MCF 10A (cell line): ENCODE measurements at places on chromosomes 2 and 18. TPM values are rescaled to one million over a fixed set of nuclear protein-coding genes. Genes with fewer than 3 reads are reported as not detected.

GRCh38 chr2:33313039-33313438, 163.4 kb upstream of the RASGRP3 start:
- no peaks in the 10 kb centered on the region for H3K27me3 ChIP-seq
- no peak overlapping the region for H3K27ac ChIP-seq
- H3K4me3 ChIP-seq = no peak overlapping the region
- peaks cover 6% of the 10 kb centered on the region for H3K4me1 ChIP-seq

Gene UGT1A7
- not detected in 2 replicates for total RNA-seq

Gene MGAT4A
- total RNA-seq = 3.7 and 4.6 TPM in 2 replicates

DNA sequence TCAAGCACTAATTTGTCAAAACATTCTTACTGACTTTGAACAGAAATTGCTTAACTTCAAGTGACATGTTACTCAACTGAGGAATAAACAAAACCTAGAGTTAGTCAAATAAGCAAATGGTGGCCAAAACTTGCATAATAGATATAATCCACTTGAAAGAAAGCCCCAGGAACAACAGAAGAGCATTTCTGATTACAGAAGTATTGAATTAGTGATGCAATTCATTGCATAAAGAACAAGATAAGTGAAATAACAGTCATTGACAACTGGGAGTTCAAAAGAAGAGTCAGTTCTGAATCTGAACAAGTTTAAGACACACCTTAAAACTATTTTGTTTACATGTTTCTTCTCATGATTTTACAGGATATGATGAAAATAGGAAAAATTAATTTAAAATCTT, 30.8 kb downstream of the COBLL1 start:
- no peaks in the 10 kb centered on the region for H3K36me3 ChIP-seq
- no peak overlapping the region for H3K27ac ChIP-seq
- DNase-seq = peak; percentile 63

- peaks cover 38% of the 10 kb centered on the region for H3K4me1 ChIP-seq
- peaks cover 6% of the 10 kb centered on the region for H3K36me3 ChIP-seq
- H3K27ac ChIP-seq = no peak overlapping the region
- H3K4me3 ChIP-seq = no peak overlapping the region
Measured at GRCh38 chr18:10928772-10929373, 220.5 kb downstream of the PIEZO2 start.

- DNase-seq = peak; percentile 56
- no peaks in the 10 kb centered on the region for H3K27me3 ChIP-seq
- H3K27ac ChIP-seq = peak overlapping the region; percentile 66
- peaks cover 22% of the 10 kb centered on the region for H3K4me1 ChIP-seq
- no peaks in the 10 kb centered on the region for H3K36me3 ChIP-seq
Measured at GRCh38 chr18:41073372-41073954, 881.6 kb upstream of the PIK3C3 start.

DNA sequence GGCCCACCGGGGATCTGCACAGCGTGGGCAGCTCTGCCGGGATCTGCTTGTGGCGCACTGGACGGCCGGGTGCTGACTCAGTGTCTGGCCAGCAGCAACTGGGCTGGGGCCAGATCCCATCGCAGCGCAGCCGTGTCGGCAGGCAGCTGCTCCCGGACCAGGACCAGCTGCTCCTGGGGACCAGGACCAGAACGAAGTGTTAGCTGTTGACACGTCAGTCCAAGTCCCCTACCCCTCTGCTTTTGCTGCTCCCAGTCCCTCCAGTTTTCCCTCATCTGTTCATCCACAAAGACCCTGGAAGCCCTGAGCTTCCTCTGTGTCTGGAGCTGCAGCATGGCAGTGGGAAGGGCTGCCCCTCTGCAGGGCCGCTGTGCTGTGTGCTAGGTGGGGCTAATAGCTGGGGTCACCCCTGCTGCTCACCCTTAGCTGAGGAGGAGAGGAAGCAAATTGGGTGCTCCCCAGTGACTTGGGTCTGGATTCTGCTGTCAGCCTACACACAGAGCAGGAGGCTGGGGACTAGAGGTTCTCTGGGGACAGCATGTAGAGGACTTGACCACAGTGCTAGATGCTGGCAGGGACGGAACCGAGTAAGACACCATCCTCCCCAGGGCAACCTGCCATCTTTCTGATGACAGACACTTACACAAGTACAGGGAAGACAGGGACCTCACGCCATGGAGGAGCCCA, 16.9 kb upstream of the KIF1A start:
- no peaks in the 10 kb centered on the region for H3K36me3 ChIP-seq
- no peak overlapping the region for H3K4me3 ChIP-seq
- peaks cover 47% of the 10 kb centered on the region for H3K27me3 ChIP-seq
- H3K4me1 ChIP-seq = no peaks in the 10 kb centered on the region
- H3K27ac ChIP-seq = no peak overlapping the region

DNA sequence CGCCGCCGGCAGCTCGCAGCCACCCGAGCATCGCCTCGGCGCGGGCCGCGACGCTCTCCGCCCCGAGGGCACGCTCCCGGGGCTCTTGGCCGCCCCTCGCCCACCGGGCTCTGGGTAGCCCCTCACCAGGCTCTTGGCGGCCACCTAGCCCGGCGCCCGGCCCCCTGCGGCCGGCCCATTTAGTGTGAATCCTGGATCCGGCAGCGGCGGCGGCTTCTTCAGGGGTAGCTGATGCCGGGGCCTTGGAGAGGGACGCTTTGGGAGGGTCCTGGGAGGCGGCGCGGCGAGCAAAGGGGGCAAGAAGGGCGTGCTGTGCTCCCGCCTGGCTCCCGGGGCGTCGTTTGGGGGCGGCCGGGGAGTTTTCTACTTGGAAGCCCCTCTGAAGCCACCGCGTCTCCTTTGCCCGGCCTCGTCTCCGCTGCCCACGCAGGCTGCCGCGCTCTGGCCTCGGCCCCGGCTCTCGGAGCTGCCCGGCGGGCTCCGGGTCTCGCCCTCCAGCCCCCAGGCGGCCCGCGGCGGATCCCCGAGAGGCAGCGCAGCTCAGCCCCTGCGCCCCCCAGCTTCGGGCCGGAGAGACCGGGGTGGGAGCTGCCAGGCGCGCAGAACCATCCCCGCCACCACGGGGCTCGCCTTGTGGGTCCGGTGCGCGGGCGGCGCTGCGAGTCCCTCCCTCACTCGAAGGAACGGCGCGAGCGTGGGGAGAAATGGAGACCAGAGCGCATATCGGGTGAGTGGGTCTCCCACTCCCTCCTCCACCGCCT, 509 bp downstream of the PIEZO2 start:
- H3K27me3 ChIP-seq = peaks cover 54% of the 10 kb centered on the region
- DNase-seq = no peak
- H3K27ac ChIP-seq = no peak overlapping the region
- H3K4me1 ChIP-seq = no peaks in the 10 kb centered on the region
- H3K36me3 ChIP-seq = no peaks in the 10 kb centered on the region

DNA sequence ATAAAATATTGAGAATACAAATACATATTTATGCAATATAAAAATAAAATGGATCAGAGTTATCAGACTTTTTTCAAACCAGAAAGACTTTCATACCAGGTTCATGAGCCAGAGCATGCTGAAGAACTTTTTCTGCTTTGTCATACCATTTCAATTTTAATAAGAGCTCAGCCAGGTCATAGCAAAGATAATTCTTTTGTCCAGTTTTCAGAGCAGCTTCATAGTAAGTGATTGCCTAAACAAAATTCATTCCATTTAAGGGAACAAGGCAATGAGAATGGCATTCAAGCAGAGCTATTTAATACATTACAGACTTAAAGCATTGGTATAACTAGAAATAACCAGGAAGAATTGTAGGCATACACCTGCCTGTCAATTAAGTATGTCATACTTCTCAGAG, 42.3 kb downstream of the TTC21B start:
- peaks cover 24% of the 10 kb centered on the region for H3K36me3 ChIP-seq
- no peak overlapping the region for H3K4me3 ChIP-seq
- H3K27me3 ChIP-seq = no peaks in the 10 kb centered on the region
- no peak overlapping the region for H3K27ac ChIP-seq

DNA sequence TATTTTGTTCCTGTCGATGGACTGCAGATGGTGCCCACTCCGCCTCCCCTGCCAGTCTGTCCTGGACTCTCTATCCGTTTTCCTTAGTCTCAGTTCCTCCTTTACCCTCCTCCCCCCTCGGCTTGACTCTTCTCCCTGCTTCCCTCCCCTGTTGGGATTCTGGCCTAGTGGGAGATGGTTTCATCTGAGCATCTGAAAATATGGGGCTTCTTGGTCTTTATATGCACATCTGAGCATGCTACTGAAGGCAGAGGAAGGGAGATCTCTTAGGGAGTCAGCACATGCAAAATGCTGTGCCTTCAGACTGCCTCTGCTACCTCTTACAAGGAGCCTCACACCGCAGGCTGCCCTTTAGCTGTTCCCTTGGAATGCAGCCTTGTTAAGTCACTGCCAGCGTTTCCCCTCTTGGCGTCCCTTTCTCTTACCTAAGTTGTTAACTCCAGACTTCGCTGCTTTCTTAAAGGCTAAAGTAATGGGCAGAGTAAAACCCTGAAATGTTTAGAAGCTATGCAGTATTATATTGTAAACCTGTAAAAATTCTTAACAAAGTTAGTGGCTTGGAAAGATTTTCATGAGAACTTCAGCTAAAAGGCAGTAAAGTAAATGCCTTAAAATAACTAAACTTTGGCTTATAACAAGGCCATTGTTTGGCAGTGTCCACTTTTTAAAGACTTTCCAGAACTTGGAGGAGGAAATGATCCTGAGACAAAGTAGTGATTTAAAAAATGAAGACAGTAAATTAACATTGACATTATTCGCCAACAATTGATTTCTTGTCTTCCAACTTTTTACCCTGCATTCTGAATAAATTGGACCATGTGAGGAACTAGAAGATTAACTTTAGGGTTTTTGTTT, 49.8 kb downstream of the LDLRAD4 start:
- no peak for DNase-seq
- H3K36me3 ChIP-seq = no peaks in the 10 kb centered on the region
- no peak overlapping the region for H3K27ac ChIP-seq
- peaks cover 30% of the 10 kb centered on the region for H3K27me3 ChIP-seq

DNA sequence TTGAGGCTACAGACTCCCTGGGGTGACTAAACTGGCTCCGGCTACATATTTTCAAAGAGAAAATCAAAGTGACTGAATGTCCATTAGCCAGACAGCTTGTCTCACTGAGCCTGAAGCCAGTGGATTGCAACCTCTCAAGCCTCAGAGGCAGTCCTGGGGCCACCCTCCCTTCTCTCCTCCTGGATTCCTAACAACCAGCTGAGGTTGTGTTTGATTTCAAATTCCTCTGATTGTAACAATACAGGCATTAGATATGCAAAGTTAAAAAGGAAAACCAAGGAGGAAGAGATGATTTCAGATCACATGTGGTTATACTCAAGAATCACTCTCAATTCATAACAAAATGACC, 101.0 kb upstream of the LMAN1 start:
- no peaks in the 10 kb centered on the region for H3K27me3 ChIP-seq
- no peak overlapping the region for H3K4me3 ChIP-seq
- DNase-seq = no peak
- H3K36me3 ChIP-seq = no peaks in the 10 kb centered on the region
- H3K4me1 ChIP-seq = peaks cover 5% of the 10 kb centered on the region

GRCh38 chr2:191049728-191050639, 36.0 kb upstream of the STAT1 start:
- no peaks in the 10 kb centered on the region for H3K36me3 ChIP-seq
- no peak overlapping the region for H3K4me3 ChIP-seq
- H3K27me3 ChIP-seq = no peaks in the 10 kb centered on the region
- peak; percentile 64 for DNase-seq
- peaks cover 10% of the 10 kb centered on the region for H3K4me1 ChIP-seq

- H3K27me3 ChIP-seq = peaks cover 38% of the 10 kb centered on the region
- DNase-seq = no peak
- H3K27ac ChIP-seq = no peak overlapping the region
- H3K4me1 ChIP-seq = no peaks in the 10 kb centered on the region
Measured at GRCh38 chr18:37487400-37487867, 78.2 kb downstream of the CELF4 start.

- peak; percentile 35 for DNase-seq
- no peak overlapping the region for H3K4me3 ChIP-seq
- peak overlapping the region; percentile 79 for H3K27ac ChIP-seq
- H3K36me3 ChIP-seq = peaks cover 62% of the 10 kb centered on the region
- no peaks in the 10 kb centered on the region for H3K27me3 ChIP-seq
Measured at GRCh38 chr2:237727363-237727762, 71.2 kb upstream of the RBM44 start.

DNA sequence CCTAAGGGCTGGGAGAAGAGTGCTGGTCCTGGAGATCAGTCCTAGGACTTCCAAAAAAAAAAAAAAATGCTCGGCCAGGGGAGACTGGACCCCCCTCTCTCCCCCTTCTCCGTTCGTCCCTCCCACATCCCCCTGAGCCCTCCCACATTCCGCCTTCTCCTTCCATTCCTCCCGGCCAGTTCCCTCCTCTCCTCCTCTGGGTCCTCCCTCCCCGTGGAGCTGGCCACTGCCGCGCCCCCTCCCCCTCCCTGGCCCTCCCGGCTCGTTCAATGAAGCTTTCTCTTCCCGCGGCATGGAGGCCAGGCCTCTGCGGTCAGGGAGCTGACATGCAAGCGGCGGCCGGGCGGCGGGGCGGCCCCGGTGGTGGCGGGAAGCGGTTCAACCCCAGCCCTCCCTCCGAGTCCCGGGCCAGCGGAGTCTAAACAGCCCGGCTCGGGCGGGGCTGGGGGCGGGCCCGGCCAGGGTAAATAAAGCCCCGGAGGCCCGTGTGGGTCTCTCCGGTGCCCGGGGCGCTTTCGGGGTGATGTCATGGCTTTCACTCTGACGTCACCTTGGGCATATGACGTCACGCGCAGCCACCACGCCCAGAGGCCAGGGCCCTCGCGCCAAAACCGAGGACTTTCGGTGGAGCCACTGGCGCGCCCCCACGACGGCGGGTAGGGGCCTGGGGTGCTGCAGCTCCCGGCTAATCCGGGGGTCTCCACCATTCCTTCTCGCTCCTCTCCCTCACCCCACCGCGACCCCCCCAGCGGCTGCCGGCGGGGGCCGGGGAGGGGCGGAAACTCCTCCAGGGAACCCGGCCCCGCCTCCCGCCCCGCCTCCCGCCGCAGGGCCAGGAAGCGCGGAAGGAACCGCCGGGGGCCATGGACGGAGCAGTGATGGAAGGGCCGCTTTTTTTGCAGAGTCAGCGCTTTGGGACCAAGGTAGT, at the start of the genes DOK1 and LOXL3:
DOK1 (plus strand) TSS at position 829 of the 928 bp plus-strand sequence; CDS start at position 864, 35 bp downstream.
LOXL3 (minus strand) TSS at position 51 of the 928 bp plus-strand sequence. CDS start 1,308 bp downstream, outside the sequence.
- peak; percentile 58 for DNase-seq
- H3K36me3 ChIP-seq = no peaks in the 10 kb centered on the region
- H3K4me1 ChIP-seq = peaks cover 11% of the 10 kb centered on the region
- no peaks in the 10 kb centered on the region for H3K27me3 ChIP-seq

Gene SH3RF3
- 21.0 and 21.7 TPM in 2 replicates for total RNA-seq

GRCh38 chr18:3605954-3606443, 156.0 kb downstream of the TGIF1 start:
- H3K36me3 ChIP-seq = peaks cover 12% of the 10 kb centered on the region
- peak; percentile 36 for DNase-seq
- no peaks in the 10 kb centered on the region for H3K4me1 ChIP-seq
- H3K27me3 ChIP-seq = no peaks in the 10 kb centered on the region
- H3K4me3 ChIP-seq = no peak overlapping the region

GRCh38 chr2:16161768-16162490, 221.6 kb downstream of the MYCN start:
- no peaks in the 10 kb centered on the region for H3K36me3 ChIP-seq
- no peaks in the 10 kb centered on the region for H3K27me3 ChIP-seq
- no peak overlapping the region for H3K4me3 ChIP-seq
- no peak overlapping the region for H3K27ac ChIP-seq
- DNase-seq = no peak

GRCh38 chr2:238710787-238711186, 137.1 kb upstream of the TWIST2 start:
- no peak overlapping the region for H3K4me3 ChIP-seq
- H3K4me1 ChIP-seq = no peaks in the 10 kb centered on the region
- H3K27ac ChIP-seq = no peak overlapping the region
- no peak for DNase-seq
